ENCODE measurements at places on chromosomes 5 and 9. TPM values are rescaled to one million over a fixed set of nuclear protein-coding genes. Genes with fewer than 3 reads are reported as not detected.

DNA sequence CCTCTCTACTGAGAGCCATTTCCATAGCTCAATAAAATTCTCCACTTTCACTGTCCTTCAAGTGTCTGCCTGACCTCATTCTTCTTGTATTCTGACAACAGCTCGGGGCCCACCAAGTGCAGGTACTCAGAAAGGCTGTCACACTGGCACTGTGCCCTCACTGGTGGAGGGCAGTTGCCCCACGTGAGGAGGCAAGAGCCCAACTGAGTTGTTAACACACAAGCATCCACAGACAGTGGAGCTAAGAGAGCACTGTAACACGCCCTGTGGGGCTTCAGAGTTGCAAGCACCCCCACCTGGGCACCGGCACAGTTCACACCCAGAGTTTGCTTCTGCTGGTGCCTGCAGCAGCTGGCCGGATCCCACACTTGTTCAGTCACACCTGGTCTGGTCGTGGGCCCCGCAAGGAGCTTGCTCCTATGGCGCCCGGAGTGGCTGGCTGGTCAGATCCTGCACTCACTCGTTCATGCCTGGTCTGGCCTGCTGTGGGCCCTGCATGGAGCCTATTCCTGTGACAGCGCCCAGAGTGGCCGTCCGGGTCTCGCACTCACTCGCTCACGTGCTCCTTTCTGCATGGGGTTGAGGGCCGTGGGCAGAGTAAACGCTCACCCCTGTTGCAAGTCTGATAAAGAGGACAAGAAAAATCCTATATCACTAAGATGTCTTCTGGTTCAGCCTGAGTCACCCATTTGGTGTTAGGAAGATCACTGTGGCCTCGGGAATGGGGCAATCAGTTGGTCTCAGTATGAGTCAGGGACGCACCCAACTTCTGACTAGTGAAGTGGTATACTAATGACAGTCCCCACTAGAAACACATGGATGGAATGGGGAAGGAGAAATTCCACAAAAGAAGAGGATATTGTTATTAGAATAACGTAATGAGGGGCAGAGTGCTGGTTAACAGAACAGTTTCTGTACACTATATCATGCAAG, 87.0 kb upstream of the CCNH start:
- DNase-seq: no peak

AK1 gene
- 56.2 TPM for total RNA-seq

DNAI1 gene
- total RNA-seq: not detected

DNA sequence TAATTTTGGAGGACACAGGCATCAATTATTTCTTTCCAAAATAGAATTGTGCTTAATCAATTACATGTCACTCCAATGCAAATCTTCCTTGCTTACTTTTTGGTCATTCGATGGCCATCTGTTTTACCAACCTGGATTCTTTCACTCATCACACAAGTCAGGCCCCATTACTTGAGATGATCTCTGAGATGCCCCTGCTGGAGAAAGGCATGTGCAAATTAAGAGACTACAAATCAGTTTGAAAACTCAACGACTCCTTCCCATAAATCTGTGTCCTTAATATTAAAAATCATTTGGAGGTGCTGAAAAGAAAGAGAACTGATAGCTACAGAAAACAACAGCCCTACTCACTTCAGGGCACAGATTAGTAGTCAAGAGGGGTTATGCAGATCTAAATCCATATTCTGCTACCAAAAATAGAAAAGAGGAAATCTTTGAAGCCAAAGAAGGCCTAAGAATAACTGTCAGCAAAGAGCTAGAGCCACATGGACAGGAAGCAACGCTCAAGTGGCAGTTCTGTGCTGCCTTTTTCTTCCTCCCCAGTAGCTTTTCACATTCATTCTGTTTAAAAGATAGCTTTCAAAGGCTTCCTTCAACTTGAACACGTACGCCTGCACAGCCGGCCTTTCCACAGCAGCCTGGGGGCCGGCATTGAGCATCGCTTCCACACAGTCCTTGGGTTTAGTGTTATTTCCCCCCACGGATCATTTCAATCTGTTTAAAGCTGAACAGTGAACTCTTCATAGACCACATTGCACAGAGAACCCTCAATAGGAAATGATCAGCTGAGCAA, 79.3 kb upstream of the MAP3K1 start:
- no peak for DNase-seq

PCDHGB1 gene
- total RNA-seq: 0.59 TPM

DNA sequence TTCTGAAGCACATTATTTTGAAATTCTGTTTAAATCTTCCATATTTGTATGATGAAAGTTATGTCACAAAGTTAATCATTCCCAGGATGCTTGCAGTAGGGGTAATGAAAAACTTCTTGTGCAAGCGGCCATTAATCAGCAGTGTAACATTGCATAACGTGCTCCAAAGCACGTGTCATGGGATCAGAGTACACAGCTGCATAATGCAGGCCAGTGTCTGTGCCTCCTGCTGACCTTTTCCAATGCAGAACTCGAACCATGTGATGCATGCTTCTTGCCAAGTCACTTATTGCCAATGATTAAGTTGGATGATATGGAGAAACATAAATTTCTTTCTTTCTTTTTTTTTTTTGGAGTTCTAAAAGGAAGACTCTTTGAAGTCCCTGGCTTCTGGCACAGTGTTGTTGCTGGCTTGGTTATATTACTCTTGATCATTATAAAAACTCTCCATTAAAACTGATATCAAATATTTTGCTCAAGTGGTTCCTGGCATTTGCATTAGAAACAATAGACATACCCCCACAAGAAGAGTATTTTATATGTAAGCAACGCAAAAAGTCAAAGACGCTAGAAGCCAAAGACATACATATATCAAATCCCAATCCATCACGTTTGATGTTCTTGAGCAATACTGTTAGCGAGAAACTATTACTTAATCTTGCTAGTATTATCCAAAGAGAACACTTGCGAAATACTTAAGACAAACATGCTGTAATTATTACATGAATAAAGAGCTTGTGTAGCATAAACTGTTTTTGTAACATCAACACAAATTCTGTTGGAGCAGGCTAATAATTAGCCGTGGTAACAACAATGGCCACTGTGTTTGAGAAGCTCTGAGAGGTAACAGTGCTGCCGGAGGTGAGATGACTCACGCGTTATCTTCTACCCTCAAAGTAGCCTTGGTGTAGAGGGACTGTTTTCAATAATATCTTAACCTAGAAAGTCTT, 164.2 kb downstream of the AUH start:
- DNase-seq: no peak

DNA sequence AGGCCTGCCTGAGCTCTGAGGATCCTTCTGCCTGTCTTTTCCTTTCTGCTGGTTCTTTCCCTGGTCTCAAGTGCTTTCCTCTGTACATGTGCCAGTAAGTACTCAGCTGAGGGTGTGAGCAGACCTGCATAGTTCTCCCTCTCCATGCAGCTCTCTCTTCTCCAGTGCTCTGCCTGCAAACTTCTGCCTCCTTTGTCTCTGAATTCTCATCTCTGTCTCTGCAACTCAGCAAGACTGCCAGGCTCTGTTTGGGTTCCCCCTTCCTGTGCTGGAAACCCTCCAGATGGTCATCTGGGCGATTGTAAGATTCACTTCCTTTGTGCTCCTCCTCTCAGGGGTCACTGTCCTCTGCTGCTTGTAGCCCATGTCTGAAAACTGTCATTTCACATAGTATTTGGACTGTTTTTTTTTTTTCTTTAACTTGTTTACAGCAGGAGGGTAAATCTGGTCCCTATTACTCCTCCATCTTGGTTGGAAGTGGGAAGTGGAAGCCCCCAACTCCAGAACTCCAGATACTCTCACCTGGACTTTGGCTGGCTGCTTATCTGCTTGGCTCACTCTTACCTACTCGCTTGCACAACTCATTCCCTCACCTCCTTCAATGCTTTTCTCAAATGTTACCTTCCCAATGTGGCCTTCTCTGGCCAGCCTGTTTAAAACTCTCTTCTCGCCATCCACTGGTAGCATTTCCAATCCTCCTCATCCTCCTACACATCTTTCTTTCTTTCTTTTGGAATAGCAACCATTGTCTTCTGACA, 175.3 kb upstream of the TBC1D2 start:
- DNase-seq: no peak

DNA sequence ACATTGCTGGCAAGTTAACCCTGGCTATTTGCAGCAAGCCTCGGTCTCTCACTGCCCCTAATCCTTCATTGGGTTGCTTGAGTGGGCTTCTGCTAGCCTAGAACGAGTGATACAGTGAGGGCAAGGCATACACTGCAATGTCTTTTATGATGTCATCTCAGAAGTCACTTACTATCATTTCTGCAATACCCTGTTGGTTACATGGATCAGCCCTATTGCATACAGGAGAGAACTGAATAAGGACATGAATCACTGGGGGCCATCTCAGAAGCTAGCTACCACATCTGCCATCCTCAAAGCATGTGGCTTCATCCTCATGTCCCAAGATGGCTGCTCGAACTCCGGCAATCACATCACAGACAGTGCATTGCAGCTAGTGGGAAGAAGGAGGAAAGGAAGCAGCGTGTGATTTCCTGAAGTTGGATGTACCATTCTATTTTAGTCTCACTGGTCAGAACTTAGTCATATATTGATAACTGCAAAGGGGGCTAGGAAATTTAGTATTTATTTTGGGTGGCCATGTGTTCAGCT, 33.3 kb upstream of the CDKN2AIPNL start:
- no peak for DNase-seq

GRCh38 chr5:91556-92263, at the start of gene PLEKHG4B:
PLEKHG4B (plus strand) TSS chr5:92168; CDS start chr5:92232, 64 bp downstream.
- DNase-seq: no peak

NOXA1 gene
- total RNA-seq: 0.66 TPM

GRCh38 chr5:77409870-77410621, 82.1 kb downstream of the WDR41 start:
- no peak for DNase-seq

DNA sequence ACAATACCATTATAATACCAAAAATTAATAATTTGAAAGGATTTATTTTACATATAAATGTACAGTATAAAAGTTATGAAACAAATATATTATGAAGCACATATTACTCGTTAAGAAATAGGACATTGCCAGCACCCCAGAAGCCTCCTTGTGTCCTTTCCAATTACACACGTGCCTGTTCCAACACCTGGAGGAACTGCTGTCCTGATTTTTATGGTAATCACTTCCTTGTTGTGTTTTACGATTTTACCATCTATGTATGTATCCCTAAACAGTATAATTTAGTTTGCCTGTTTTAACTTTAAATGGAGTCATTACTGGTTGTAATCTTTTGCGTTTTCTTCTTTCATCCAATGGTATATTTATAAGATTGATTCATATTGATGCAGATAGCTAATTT, 105.0 kb downstream of the CDC42SE2 start:
- no peak for DNase-seq

GRCh38 chr9:26231391-26231790, 553.1 kb upstream of the TUSC1 start:
- no peak for DNase-seq

ANXA2R gene
- total RNA-seq: 1.4 TPM
